Spleen (tissue), 13 donors: ENCODE measurements at places on chromosomes 16 and 17.

GRCh38 chr17:28622186-28622585, 8.2 kb upstream of the RSKR start:
- no peak for DNase-seq

DNA sequence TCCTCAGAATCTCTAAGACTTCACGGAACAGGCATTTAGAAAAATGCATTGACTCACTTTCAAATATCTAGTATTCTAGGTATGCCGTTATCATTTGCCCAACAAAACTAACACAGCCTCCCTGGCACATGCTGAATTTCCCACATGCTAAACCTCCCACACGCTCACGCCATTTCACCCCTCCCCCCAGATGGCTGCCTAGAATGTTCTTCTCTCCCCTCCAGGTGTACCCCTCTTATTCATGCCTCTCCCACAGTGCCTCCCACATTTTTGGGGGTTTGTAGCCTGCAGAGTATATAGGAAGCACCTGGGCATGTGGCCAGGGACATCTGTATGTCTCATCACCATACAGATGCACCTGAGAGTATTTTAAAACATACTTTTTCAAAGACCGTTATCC, 38.2 kb upstream of the ICAM2 start:
- DNase-seq: no peak

GRCh38 chr17:82106688-82107305, 8.8 kb upstream of the FASN start:
- DNase-seq: peak; percentile 77

DNA sequence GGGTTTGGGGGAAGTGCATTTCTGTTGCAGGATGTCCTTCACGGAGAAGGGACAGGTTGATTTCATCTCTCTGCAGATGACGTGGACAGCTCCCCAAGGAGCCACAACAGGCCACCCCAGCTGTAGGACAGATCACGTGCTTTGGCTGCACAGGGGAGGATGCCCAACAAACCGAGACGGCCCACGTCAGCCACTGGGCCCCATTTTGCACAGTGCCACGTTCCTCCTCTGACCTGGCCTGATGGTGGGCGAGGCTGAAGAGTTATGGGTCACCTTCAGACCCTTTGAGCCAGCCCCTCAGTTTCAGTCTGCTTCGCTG, 9.0 kb upstream of the RHBDL3 start:
- DNase-seq: peak; percentile 46

DNA sequence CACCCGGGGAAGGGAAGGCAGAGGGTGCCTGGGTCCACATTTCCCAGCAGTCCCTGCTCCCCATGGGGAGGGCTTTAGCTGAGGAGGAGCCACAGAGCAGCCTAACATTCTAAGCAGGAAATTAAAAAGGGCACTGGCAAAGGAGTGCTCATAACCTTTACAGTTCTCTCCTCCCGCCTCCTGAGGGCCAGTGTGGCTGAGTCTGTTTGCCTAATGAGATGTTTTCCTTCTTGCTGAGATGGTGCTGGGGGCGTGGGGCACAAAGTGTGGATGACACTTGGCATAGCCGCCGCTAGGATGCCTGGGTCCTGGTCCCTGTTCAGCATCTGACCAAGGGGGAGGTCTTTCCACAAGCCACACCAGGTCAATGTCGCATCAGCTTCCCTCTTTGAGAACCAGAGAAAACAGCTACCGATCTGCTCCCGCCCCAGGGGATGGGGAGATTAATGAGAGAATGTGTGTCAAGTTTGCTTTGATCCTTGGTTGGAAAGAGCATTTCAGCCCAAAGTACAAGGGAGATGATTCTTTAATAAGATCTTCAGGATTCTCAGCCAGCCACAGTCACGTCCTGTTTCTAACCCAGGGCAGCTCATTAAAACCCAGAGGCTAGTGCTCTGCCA, 5.8 kb downstream of the KIF18B start:
- peak; percentile 28 for DNase-seq

GRCh38 chr17:27333410-27333980, 39.6 kb downstream of the WSB1 start:
- no peak for DNase-seq

DNA sequence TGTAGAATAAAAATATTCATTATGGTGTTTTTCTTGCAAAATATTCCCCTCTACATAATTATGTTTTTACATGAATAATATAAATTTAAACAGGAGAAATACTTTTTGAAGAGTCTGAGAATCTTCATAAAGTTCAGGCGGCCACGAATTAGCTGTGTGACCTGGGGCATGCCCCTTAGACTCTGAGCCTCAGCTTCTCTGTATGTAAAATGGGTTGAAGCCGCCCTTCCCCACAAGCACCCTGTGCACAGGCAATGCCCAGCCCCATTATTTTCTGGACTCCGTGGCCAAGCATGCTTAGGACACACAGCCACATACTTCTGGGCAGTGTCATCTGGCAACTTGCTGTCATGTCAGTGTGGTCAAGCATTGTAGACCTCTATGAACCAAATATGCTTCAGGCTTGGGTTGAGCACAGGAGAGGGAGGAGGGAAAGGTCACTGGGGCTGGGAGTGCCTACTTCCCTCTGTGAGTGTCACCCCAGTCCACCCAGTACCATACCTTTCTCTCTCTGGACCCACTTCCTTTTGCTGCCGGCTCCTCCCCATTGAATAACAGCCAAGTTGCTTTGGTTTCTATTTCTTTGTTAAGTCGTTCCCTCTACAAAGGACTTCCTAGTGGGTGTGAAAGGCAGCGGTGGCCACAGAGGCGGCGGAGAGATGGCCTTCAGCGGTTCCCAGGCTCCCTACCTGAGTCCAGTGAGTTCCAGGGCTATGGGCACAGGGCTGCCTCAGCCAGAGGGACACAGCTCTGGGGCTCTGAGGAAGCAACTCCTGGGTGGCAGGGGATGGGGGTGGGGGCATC, at the start of gene LGALS9:
LGALS9 (plus strand) TSS at position 582 of the 804 bp plus-strand sequence; CDS start at position 660, 78 bp downstream.
- DNase-seq: peak; percentile 84

DNA sequence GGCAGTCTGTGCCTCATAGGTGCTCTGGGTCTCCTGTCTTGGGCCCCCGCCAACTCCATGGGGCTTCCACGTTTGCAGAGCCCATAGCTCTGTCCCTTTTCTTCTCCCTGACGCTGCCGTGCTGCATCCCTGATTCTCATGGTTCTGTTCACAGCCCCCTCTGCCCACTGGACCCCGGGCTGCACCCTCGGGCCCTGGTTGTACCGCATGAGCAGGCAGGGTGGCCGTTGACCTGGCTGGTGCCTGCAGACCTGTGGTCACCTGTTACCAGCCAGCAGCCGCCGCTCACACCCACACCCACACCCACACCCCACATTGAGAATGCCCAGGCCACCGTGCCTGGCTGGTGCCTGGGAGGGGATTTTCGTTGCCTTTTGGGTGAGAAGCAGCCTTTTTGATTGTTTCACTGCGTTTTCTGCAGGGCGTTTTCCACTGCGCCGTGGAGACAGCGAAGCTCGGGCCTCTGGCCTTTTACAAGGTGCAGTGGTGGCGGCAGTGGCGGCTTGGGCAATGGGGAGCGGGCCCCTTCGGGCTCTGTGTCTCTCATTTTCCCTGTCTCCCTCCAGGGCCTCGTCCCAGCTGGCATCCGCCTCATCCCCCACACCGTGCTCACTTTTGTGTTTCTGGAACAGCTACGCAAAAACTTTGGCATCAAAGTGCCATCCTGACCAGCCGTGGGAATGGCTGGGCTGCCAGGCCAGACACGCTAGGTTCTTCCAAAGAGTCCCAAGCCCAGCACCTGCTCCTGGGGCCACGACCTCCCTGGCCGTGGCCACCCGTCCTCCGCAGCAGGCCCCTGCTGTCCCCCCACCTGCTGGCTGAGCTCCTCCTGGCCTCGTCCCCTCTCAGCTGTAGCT, 7.6 kb downstream of the SLC25A10 start:
- DNase-seq: no peak

- no peak for DNase-seq
Measured at GRCh38 chr16:50037662-50038220, 12.7 kb downstream of the CNEP1R1 start.

- DNase-seq: no peak
Measured at GRCh38 chr17:46028981-46029565, 30.0 kb downstream of the STH start.

- no peak for DNase-seq
Measured at GRCh38 chr16:20946015-20946629, 45.6 kb downstream of the LYRM1 start.

DNA sequence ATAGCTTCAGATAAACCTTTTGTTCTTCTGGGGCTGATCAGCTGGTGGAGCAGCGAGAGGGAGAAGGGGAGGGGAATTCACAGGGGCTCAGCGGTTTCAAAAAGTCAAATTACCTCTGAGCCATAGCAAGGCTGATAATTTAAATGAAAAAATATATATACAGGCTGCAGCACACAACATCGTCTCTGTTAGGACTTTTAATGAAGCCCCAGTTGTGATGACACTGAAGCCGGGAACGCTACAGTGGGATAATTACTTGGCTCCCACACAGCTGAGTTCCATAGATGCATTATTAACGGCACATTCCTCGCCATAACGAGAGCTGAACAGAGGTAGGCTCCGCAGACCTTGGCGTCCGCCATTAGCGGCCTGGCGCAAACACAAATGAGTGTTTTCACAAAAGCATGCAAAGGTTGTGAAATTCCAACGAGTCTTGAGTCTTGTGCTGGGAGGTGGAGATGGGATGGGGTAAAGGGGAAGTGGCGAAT, 216.0 kb downstream of the C16orf78 start:
- peak; percentile 24 for DNase-seq

GRCh38 chr16:1494129-1494640, 1.0 kb downstream of the TELO2 start:
- peak; percentile 81 for DNase-seq

- DNase-seq: peak; percentile 92
Measured at GRCh38 chr17:48023400-48024148, 14.0 kb downstream of the COPZ2 start.

DNA sequence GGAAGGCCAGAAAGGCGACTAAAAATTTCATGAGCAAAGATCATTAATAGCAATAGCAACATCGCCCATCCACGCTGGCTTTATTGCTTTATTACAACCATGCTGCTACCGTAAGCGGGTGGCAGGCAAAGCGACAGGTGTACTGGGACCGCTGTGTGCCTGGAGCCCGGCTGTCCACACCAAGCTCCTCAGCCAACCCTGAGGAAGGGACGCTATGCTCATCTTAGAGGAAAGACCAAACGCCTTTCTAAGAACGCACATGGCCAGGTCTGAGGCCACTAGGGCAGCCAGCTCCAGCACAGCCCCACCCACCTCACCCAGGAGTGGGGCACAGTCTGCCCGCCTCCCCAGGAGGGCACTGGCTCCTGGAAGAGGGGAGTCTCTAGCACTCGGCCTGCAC, 28.0 kb downstream of the PEMT start:
- DNase-seq: no peak
